ENCODE measurements at places on chromosomes 2 and 18. TPM values are rescaled to one million over a fixed set of nuclear protein-coding genes. Genes with fewer than 3 reads are reported as not detected.

Gene RASGRP3
- polyA plus RNA-seq: 23.3 TPM

Gene EGR4
- not detected for polyA plus RNA-seq

Gene GAL3ST2
- 0.43 TPM for polyA plus RNA-seq

Gene PSTPIP2
- 2.2 TPM for polyA plus RNA-seq

Data from muscle of leg (tissue), 16 donors.